Stimulated activated CD8-positive, alpha-beta memory T cell treated with anti-CD3 and anti-CD28 coated beads, Interleukin-7, amount 100 ng/mL, for 48 hours (primary cell): ENCODE measurements at places on chromosomes 1 and 21.

- no peak for DNase-seq
These were observed 30.2 kb upstream of the MGST3 start for GRCh38 chr1:165600793-165601192.

DNA sequence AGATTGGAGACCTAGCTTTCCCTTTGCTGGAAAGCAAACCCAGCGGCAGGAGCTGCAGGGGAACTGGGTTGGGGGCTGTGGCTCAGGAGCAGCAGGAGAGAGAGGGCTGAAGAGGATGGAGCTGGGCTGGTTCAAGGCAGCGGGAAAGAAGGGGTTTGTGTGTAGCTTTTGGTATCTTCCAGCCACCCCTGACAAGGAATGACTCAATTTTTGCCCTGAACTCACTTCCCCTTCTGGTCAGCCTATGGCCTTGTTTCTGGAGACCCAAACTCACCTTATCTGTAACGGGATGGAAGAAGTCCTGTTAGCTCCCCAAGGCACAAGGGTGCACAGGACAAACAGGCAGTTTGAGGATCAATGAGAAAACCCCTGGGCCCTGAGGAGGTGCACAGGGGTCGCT, 13.1 kb downstream of the C1orf115 start:
- no peak for DNase-seq

DNA sequence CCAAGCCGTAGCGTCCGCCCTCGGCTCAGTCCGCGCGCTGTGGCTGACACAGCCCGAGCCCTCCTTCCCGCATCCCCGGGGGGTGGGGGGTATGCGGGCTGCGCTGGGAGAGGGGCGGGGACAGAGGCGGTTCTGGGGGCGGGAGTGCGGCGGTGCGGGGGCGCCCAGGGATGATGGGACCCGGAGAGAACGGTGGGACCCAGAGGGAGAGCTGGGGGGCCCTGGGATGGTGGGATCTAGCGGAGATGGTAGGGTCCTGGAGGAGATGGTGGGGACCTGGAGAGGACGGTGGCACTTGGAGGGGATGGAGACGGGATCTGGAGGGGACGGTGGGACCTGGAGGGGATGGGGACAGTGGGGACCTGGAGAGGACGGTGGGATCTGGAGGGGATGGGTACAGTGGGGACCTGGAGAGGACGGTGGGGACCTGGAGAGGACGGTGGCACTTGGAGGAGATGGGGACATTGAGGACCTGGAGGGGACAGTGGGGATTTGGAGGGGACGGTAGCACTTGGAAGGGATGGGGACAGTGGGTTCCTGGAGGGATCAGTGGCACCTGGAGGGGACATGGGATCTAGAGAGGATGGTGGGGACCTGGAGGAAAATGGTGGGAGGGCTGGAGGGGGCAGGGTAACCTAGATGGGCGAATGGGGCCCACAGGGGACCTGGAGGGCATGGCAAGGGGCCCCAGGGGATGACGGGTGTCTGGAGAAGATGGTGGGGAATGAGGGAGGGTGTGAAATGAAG, 477 bp downstream of the SNAP47 start:
- DNase-seq, result no peak

DNA sequence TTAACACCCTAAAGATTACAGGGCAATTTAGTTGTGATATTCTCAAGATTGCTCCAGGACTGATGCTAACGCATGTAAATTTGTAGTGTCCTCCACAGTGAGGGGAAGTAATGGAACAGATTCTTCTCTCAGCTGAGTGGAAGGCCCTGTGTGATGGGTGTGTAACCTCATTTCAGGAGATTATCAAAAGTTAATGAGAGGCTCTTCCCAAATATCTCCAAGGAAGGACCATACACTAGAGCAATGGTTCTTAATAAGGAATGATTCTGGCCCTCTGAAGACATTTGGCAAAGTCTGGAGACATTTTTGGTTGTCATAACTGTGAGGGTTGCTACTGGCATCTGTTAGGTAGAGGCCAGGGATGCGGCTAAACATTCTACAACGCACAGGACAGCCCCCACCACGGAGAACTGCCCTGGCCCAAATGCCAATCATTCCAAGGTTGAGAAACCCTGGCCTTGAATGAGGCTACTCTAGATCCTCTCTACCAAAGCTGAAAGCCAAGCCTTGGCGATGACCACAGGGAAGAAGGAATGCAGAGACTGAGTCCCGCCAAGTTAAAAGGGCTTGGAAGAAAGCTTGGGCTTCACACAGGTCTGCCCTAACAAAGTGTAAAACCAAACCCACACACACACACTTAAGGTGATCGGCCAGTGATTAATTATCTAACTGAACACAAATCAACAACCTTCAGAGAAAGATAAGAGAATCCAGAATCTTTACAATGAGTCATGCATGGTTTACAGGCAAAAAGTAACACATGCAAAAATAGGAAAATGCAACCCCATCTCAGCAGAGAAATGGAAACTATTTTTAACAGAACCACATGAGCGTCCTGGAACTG, 135.8 kb downstream of the SYF2 start:
- DNase-seq, result no peak

DNA sequence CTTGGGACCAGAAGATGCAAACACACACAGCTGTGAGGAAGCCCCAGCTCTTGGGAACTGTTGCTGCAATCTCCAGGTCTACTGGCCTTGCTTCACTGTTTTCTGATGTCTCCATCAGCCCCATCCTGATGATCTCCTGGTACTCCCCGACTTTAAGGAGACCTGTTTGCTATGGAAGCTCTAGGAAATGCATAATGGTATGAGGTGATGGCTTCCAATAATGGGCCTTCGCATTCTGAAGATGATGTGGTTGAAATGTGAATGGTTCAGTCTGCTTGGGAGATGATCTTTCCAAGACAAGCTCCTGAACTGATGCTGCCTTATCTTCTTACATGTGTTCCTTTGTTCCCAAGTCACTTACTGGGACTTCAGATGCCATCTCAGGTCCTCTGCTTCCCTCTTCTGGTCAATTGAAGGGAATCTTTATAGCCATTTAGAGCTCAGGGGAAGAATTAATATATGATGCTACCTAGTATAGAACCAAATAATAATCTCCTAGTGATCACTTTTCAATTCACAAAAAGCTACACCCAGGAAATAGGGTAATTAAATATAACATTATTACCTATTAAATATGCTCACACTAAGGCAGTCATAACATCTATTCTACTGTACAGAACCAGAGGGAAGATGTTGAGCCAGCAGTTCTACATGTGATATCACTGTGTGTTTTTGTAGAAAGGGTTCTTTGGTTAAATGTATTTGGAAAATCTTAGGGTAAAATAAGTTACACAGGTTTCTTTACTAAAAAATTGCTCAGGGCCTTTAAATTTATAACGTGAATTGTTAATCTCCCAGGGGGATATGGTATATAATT, 73.9 kb upstream of the VTCN1 start:
- DNase-seq, result no peak
